ENCODE measurements at places on chromosomes 7 and 10.
A peak's percentile ranks its signal among the peaks of the same experiment; 100 is the strongest.

DNA sequence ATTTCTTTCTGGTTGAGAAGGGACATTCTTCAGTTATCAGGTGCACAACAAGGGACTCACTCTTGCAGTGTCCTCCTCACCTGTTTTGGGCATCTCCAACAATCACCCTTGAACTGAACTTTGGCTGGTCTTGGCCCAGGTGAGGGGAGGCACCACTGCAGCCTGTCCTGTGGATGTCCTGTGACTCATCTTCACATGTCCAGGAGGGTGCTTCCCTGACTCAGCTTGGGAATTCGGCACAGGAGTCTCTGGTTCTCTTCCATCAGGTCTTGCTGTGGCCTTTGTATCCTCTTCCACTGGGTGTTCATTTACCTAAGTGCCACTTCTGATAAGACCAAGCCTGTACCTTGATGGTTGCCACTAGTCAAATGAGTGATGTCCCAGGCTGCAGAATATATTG lies 196.7 kb upstream of the MKI67 start:
- DNase-seq, result no peak

DNA sequence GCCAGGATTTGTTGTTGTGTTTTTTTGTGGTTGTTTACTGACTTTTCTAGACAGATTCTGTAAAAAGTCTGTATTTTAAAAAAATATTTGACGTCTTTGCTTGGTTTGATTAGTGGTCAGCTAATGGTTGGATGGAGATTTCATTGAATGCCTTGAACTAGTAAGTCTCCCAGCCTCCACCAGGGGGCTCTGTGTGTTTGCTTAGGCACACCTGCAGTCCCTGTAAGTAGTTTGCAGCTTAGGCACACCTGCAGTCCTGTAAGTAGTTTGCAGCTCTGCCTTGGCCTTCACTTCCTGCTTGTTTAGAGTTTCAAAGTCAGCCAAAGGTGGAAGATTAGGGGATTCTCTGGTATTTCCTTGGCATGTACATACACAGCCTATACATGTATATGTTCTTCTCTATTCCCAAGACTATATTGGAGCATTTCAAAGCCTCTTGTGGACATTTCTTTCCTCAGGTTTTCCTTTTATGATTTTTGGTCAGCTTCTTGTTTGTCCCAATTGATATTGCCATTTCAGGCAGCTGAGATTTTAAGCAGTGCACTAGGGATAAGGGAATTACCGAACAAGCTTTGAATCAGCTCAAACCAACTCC lies 101.6 kb downstream of the CCSER2 start:
- peak; percentile 78 for DNase-seq

- no peak for DNase-seq
Observed at GRCh38 chr7:156236936-156237599, 403.5 kb upstream of the RNF32 start.

GRCh38 chr7:133364959-133365690 lies 112.2 kb downstream of the EXOC4 start:
- peak; percentile 66 for DNase-seq

DNA sequence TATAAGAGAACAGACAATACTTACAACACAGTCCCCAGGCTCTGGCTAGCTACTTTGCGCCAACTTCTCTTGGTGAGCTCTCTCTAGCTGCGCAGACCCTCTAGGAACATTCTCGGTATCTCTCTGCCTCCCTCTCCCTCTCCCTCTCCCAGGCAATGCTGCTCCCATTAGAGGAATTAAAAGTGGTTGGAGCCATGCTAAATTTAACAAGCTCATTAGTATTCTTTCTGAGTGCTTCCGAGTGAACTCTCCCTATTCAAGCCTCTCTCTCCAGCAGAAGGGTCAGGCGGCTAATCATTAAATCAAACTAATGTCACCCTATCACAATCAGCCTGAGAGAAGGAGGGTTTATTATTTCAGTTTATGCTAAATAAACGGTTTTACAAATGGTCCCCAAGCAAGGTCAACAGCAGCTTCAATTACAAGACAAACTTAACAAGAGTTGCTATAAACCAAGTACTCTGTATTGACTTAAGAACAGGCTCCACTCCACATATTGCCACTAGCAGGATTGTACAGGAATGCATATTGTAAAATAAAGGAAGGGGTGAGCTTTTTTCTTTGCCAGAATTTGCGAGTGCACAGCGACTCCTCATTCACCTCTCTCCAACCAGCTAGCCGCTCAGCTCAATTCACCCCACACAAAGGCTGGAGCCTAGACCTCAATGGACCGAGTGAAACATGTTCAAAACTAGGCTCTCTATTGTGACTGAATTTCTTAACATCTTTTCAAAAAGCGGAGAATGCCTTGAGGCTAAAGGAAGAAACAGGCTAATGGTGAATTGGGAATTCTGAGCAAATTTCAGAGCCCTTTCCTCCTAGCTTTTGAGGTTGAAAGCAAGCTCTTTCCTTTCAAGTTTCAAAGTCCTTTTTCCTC lies 84.4 kb downstream of the GLI3 start:
- no peak for DNase-seq

- peak; percentile 69 for DNase-seq
Observed at GRCh38 chr10:88114368-88114767, 250.9 kb downstream of the PTEN start.

- DNase-seq, result peak; percentile 93
Observed at GRCh38 chr10:104337985-104338735, at the start of gene ITPRIP. Gene ITPRIP, minus strand, starts transcription at chr10:104338465. Its CDS starts 22,414 bp downstream, at chr10:104316051.

DNA sequence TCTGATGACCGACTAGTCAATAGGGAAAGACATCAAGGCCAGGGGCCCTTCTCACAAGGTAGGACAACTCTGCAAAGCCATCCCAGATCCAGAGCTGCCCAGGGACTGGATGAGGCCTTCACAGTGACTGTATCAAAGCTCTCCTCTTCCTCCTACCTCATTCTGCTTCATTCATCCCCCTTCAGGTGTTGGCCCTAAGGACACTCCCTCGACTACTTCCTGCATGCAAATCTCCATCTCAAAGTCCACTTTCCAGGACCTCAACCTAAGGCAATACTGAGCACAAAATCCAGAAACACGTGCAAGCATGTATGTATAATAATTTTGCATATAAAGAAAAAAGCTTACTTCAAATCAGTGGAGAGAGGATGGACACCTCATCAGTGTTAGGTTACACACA lies 25.1 kb downstream of the DPY19L1 start:
- DNase-seq, result no peak

DNA sequence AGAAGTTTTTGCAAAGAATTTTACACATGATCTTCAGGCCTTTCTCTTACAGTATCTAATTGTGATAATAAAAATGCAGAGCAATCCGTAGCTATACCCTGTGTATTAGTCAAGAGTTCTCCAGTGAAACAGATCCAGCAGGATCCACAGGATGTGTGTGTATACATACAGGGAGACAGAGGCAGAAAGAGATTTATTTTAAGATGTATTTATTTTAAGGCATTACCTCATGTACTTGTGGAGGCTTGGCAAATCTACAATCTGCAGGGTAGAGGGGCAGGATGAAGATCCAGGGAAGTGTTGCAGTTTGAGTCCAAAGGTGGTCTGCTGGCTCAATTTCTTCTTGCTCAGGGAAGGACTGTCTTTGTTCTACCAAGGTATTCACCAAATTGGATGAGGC lies 41.7 kb downstream of the ARHGAP12 start:
- no peak for DNase-seq

GRCh38 chr7:105524840-105525239 lies 2.8 kb upstream of the PUS7 start:
- no peak for DNase-seq

DNA sequence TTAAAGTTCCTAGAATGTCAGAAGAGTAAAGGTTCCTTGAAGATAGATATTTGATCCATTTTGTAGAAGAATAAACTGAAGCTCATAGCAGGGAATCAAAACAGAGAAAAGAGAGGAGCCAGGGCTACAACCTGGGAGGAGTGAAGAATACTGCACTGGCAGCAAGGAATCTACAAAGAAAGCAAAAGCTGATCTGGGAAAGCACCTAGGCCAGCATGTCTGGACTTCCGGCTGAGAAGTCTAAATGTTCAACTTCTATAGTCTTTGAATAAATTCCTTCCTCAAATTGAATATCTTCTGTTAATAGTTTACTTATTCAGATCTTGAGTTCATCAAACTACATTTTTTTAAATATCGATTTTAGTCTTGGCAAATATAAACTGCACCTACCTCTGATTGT lies 78.2 kb downstream of the VPS41 start:
- no peak for DNase-seq

DNA sequence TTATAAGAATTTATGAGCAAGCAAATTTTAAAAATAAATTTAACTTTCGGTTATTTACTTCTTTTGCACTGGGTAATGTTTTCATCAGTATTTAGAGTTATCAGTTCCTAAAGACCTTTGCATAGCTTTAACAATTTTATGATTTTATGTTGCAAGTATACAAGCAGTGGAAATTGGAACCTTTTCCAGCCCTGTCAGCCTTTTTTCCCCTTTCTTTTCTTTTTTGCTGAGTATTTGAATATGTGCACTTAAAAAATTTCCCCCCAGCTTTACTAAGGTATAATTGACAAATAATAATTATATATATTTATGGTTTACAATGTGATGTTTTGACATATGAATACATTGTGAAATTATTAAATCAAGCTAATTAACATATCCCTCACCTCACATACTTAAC lies 62.6 kb downstream of the MKLN1 start:
- no peak for DNase-seq

- DNase-seq, result no peak
Observed at GRCh38 chr7:152523916-152524315, 88.1 kb upstream of the KMT2C start.

DNA sequence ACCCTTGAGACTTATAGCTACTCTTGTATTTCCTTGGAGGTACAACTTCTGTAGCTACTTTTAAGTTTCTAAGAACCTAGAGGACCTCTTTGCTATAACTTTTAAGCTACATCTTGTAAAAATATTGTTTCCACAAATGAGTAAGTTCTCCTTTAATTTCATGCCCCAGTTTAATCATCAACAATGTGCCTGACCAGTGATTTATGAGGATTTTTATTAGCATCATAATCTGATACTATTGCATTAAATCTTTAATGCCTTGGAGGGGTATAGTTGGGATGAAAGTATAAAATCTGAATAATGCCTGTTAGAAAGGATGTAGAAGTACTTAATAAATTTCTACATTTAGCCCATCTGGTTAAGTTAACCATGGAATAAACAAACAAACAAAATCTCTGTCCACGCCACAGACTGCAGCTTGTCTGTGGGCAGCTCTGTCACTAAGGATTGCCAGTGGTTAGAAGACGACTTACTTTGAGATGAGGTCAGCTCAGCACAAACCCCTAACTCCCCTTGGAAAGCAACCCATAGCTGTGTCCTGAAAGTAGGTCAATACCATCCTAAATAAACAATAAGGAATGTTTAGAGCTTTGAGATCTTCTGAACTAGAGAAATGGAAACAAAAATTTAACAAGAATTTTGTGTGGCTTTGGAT lies 18.3 kb downstream of the UBE2D1 start:
- DNase-seq, result peak; percentile 16

DNA sequence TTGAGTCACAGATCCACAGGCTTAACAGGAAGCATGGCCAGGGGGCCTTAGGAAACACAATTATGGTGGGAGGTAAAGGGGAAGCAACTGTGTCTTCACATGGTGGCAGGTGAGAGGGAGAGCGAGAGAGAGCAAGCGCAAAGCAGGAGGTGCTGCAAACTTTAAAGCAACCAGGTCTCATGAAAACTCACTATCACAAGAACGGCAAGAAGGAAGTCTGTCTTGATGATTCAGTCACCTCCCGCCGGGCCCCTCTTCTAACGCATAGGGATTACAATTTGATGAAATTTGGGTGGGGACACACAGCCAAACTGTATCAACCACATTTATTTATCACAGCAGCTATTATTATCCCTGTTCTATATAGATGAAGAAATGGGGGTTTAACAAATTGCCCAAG lies 201.6 kb downstream of the DPP6 start:
- DNase-seq, result no peak

GRCh38 chr10:59536167-59537014 lies 173.3 kb downstream of the SLC16A9 start:
- DNase-seq, result peak; percentile 84

GRCh38 chr10:103986360-103986759 lies 19.4 kb downstream of the SLK start:
- DNase-seq, result peak; percentile 21

DNA sequence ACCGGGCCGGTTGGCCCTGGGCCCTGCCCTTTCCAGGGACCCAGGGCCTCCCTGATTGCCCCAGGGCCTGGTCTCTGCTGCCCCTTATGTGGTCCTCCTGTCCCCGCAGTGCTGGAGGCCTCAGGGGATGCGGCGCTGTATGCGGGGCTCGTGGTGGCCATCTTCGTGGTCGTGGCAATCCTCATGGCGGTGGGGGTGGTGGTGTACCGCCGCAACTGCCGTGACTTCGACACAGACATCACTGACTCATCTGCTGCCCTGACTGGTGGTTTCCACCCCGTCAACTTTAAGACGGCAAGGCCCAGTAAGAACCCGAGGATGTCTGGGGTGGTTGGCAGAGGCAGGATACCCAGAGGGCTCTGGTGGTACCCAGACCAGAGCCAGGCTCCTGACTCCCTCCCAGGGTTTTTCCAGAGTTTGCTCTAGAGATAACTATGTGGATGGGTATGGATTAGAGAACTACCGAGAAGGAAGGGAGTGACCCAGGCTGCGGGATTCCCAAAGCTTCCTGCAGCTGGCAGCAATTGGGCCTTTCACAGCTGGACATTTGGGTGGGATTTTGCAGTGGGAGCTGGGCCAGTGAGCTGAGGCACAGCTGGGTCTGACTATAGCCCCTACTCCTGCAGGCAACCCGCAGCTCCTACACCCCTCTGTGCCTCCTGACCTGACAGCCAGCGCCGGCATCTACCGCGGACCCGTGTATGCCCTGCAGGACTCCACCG lies 28.1 kb upstream of the SLC29A3 start:
- DNase-seq, result no peak

- peak; percentile 65 for DNase-seq
Observed at GRCh38 chr7:116776610-116777289, 85.6 kb upstream of the CAPZA2 start.

- DNase-seq, result no peak
Observed at GRCh38 chr10:91707236-91707635, 74.4 kb upstream of the PPP1R3C start.

- no peak for DNase-seq
Observed at GRCh38 chr7:37645282-37646050, 38.1 kb upstream of the GPR141 start.

- DNase-seq, result peak; percentile 65
Observed at GRCh38 chr7:91089382-91089963, 174.8 kb upstream of the FZD1 start.

DNA sequence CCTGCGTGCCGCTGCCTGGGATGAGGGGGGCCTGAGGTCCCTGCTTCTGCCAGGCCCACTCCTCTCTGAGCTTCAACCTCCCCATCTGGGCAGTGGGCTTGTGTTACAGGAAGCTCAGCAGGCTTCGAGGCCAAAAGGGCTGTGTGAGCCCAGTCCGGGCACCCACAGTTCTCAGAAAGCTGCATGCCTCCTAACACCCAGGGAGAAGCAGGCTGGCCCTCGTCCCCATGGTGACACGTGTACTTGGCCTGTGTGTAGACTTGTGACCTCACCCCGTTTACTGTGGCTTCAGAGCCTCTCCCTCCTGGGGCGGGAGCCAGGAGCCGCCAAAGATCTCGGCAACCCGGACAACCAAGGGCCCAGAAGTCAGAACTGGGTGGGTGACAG lies 2.2 kb upstream of the GRIFIN start:
- peak; percentile 19 for DNase-seq

DNA sequence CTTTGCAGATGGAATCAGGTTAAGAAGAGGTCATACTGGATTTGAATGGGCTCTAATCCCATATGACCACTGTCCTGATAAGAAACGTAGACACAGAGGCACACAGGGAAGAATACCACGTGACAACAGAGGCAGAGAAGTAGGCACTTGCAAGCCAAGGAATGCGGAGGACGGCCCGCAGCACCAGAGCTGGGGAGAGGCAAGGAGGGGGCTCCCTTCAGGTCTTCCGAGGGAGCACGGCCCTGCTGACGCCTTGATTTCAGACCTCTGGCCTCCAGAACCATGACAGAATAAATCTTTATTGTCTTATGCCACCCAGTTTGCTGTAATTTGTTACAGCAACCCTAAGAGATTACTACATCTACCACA lies 44.7 kb upstream of the TMEM213 start:
- DNase-seq, result no peak

Data from choroid plexus epithelial cell (primary cell).